ENCODE measurements at places on chromosomes 1 and 21.
A peak's percentile ranks its signal among the peaks of the same experiment; 100 is the strongest.

GRCh38 chr1:43322506-43322905, 15.1 kb upstream of the MPL start:
- DNase-seq, result no peak

DNA sequence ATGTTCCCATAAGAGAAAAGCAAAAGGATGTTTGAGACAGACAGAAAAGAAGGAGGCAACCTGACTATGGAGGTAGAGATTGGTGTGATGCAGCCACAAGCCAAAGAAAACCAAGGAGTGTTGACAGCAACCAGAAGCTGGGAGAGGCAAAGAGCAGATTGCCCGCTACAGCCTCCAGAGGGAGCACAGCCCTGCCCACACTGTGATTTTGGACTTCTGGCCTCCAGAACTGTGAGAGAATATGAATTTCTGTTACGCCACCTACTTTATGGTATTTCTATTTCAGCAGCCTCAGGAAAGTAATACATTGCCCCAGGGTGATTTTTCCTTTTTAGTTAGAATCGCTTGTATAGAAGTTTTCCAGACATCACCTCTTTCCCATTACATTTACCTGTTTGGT, 28.4 kb downstream of the SLAMF6 start:
- DNase-seq, result peak; percentile 5

DNA sequence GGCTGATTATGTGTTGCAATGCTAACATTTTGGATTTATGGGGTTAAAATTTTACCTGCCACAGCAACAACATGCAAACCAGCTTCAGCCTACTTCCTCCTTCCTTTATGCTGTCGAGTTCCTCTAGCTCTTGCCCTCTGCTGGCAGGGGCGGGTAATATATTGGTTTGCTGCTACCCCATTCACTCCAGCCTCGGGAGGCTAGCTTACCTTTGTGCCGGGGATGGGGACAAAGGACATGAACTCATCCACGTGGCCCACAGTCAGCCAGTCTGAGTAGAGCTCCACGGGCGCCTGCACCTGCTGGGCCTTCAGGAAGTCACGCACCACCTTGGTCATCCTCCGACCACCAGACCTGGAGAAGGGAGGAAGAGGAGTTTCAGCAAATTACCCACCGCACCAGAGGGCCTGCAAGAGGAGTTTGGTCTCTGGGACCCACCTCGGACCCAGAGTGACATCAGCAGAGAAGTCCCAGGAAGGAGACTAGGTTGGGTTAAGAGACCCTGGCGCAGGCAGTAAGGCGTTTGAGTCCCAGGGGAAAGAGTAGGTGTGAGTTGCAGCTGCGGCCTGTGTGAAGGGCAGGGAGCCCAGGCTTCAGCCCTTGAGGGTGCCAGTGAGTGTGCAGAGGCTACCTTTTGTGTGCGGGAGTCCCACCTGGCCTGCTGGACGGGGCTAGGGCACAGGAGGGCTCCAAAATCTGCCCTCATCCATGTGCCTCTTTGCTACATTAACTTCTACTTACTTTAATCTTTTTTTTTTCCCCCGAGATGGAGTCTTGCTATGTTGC, 21.8 kb upstream of the SDHB start:
- no peak for DNase-seq

DNA sequence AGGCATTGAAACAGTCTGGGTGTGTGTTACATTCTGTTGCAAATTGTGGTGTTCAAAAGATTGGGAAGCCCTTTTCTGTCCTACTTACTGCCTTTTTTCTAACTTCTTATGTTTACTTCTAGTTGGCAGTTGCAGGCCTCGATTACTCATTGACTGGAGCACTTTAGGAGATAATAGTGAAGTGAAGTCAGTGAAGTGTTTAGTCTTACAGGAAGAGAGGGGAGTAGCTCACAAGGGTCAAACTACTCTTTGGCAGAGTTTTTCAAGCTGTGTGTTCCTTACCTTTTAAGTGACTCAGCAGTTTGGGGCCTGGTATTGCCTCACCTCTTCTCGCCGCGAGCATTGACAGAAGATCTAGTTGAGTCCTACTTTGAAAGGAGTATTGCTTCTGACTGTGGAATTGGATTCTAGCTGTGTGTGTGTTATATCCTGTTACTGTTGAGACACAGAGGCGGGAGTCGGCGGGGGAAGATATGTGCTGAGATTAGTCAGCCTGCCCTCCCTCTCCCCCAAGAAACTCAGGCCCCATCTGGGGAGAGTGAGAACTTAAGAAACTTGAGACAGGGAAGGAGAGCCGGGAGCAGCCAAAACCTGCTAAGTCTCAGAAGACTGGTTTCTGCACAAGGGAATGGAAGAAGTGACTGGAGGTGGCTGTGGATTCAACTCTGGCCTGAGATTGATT, 19.3 kb downstream of the AHCYL1 start:
- DNase-seq, result peak; percentile 99

DNA sequence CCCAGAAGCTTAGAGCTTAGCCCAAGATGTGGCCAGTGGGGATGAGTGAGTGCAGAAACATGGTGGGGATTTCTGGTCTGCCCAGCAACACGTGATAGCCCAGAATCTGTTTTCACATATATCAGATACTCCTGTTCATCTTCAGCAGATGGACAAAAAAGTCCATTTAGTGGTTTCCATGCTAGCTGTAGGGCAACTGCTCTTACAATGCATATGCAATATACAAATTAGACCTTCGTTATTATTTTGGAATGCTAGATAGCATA, 96.9 kb upstream of the SGIP1 start:
- DNase-seq, result no peak

DNA sequence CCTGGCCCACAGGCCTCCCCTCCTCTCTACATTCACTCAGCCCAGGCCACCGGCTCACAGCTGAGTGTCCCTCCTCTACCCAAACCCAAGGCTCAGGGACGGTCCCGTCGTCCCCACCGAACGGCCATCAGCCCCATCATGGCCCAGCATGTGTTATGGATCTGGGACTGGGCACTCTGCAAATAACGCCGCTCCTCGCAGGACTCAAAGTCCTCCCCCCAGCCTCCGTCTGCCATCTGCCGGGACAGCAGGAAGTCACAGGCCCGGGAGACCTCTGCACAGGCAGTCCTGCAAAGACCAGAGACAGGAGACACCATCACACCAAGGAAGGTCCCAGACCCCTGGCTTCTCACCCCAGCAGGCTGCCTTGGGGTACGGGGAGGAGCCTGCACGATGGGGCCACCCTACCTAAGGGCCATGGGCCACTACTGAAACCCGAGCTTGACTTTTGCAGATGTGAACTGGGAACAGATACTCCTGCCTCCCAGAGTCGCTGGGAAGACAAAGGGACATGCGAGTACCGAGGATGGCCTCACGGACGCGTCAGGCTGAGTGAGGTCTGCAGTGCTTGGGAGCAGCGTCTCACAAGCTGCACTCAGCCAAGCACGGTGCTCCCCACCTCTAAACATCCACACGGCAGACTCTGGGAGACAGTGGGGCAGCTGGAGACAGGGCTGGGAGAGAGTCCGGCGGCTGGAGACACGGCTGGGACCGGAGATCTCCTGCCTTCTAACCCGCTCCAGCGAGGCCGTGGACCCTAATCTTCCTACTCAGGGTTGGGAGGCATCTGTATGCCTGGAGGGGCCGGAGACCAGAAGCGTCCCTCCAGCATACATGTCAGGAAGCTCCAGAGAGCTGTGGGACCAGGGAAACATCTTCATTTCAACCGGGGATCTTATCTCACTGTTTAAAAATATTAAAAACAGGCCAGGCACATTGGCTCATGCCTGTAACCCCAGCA, 10.4 kb upstream of the SPATC1L start:
- DNase-seq, result no peak

DNA sequence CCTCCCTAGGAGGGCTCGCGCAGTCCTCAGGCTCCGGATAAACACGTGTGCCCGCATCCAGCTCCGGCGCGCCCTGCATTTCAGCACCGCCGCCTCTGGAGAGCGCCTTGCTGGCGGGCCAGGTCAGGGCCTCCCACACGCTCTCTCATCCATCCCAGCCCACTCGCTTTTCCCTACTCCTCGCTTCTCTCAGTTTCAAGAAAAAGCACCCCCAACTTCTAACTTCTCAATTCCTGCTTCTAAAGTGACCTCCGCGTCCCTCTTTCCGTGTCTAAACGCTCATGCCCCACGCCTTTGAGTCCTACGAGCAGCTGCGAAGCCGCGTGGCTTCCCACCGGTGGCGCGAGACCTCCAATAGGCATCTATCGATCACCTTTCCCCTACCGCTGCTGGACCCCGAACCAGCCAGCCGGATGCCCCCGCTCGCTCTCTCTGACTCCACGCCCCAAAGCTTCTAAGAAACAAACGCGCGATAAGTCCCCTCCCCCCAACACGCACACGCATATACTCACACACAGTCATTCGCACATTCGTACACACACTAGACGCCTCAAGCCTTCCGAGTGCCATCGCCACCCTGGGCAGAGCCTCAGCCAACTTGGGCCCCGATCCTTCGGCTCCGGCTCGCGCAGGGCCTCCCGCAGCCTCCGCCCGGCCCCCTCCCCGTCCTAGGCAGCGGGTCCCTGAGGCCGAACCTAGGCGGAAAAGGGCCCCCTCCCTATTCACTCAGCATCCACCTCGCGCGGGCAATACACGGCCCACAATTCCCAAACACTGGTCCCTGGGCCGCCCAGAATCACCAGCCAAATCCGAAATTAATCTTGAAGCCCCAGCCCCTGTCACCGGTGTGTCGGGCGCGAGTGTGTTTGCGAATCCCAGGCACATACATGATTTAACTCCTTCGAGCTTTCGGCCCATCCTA, 1.1 kb downstream of the NMNAT2 start:
- DNase-seq, result peak; percentile 57

- no peak for DNase-seq
These were observed 33.5 kb downstream of the GPR137B start for GRCh38 chr1:236175642-236176336.

DNA sequence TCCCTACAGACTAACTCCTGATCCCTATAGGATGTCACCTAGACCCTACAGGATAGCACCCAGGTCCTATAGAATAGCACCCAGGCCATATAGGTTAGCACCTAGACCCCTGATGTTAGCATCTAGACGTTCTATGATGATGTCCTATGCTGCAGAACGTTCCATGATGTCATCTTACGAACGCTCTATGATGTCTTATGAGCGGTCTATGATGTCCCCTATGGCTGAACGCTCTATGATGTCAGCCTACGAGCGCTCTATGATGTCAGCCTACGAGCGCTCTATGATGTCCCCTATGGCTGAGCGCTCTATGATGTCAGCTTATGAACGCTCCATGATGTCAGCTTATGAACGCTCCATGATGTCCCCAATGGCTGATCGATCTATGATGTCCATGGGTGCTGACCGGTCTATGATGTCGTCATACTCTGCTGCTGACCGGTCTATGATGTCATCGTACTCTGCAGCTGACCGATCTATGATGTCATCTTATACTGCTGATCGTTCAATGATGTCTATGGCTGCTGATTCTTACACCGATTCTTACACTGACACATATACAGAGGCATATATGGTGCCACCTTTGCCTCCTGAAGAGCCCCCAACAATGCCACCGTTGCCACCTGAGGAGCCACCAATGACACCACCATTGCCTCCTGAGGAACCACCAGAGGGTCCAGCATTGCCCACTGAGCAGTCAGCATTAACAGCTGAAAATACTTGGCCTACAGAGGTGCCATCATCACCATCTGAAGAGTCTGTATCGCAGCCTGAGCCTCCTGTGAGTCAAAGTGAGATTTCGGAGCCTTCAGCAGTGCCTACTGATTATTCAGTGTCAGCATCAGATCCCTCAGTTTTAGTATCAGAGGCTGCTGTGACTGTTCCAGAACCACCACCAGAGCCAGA, 9.5 kb downstream of the SON start:
- no peak for DNase-seq

Data from fibroblast of villous mesenchyme (primary cell).